ENCODE measurements at places on chromosomes 3 and 15. TPM values are rescaled to one million over a fixed set of nuclear protein-coding genes. Genes with fewer than 3 reads are reported as not detected.

Gene CORO2B
- 0.57 TPM for total RNA-seq

Gene TRIM71
- 0.09 TPM for total RNA-seq

Gene LDHAL6B
- not detected for total RNA-seq

Gene STARD5
- total RNA-seq: 3.6 TPM

Gene ISLR
- total RNA-seq: 6.9 TPM

Gene FBXO22
- total RNA-seq: 23.3 TPM

Gene MB21D2
- 1.5 TPM for total RNA-seq

Gene RTP4
- 9.3 TPM for total RNA-seq

Gene NPTN
- 39.9 TPM for total RNA-seq

Gene PLXNB1
- 7.7 TPM for total RNA-seq

Gene SLC12A1
- total RNA-seq: 0.05 TPM

Gene ASB14
- not detected for total RNA-seq

Measured in thymus (tissue), 14 donors.